ENCODE measurements at places on chromosomes 6 and 20. TPM values are rescaled to one million over a fixed set of nuclear protein-coding genes. Genes with fewer than 3 reads are reported as not detected.

The RBL1 gene
- total RNA-seq, result 12.9 TPM

The ADGRF4 gene
- total RNA-seq, result 0.33 TPM

The PRDM1 gene
- total RNA-seq, result 3.4 TPM

The ABHD16B gene
- not detected for total RNA-seq

The MRPL2 gene
- 25.0 TPM for total RNA-seq

The DEFB113 gene
- not detected for total RNA-seq

The OLIG3 gene
- not detected for total RNA-seq

The TMEM74B gene
- not detected for total RNA-seq

The SCRT2 gene
- total RNA-seq, result not detected

The OR2B6 gene
- total RNA-seq, result not detected

The SNHG17 gene
- total RNA-seq, result 11.5 TPM
